BJ (cell line): ENCODE measurements at places on chromosomes 5 and 9.

- no peak for DNase-seq
Measured at GRCh38 chr5:141234109-141234667, 11.0 kb upstream of the PCDHB15 start.

DNA sequence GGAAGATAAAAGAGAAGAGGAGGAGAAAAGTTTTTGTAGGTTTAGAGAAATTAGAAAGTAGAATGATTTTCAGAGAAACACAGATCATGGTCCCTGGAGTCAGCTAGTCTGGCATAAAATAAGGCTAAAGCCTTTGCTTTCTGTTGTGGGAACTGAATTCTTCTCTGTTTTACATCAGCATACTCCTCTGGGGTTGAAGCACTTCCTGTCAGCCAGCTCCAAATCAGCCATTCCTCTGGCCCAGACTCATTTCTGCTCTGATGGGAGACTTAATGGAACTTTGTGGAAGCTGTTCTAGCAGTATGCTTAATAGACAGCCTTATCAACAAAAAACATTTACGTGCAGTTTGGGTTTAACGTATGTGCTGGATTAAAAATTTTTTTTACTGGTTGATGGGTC lies 143.2 kb downstream of the HMHB1 start:
- DNase-seq: no peak

- no peak for DNase-seq
Measured at GRCh38 chr9:128469070-128469469, 13.3 kb downstream of the ODF2 start.

DNA sequence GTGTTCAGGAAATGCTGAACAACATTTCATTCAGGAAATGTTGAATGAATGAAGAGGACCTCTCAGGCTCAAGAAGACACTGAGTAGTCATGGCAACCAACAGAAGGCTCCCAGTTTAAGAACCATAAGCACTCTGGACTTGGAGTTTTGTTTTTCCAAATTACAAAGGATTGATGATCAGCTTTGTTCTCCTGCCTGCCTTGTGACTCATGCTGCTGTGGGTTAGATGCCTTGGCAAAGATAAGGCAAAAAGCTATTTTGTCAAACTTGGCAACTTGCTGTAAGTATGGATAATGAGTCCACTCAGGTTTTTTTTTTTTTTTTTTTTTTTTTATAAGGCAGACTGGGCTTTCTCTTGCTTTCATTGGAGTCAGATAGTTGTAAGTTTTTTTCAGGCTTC lies 365.0 kb downstream of the TMEM232 start:
- no peak for DNase-seq

- DNase-seq: no peak
Measured at GRCh38 chr9:36742264-36742663, 169.6 kb downstream of the MELK start.

GRCh38 chr5:154642499-154643245 lies 112.5 kb upstream of the LARP1 start:
- DNase-seq: no peak

DNA sequence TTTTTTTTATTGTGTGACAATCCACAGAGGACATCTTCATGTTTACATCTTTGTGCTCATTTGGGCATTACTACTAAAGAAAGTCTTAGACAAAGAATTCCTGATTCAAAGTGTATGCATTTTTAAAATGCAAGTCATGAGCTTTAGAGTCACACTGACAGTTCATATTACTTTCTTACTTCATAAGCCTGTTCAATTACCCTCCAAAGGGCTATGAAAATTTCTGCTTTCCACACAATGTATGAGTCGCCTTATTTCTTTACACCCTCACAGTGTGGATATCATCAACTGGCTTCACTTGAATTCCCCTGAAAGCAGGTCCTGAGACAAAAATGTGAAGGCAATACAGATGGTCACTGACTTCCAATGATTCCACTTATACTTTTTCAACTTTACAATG lies 280.4 kb upstream of the PTGER4 start:
- DNase-seq: peak; percentile 37

DNA sequence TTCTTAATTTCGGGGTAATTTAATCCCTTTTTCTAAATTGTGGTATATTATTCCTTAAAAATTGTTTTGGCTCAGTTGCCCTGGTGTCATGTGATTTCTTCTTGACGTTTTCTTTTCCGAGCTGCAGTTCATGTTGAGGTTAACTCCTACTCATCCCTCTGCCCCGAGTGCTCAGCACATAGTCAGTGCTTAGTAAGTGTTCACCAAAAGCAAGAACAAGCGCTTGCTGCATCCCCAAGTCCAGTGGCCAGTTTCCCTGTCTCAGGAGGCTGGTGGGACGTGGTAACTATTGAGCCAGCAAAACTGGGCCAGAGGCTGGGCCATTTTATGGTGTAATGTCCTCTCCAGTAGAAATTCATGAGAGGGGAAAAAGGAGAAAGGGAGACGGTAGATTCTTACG lies 23.3 kb downstream of the TRIO start:
- no peak for DNase-seq

GRCh38 chr9:88803546-88804253 lies 187.6 kb upstream of the S1PR3 start:
- no peak for DNase-seq

GRCh38 chr5:91652678-91653077 lies 269.6 kb upstream of the ARRDC3 start:
- no peak for DNase-seq
